ENCODE measurements at places on chromosomes 4 and X.

- DNase-seq = no peak
These were observed 93.3 kb downstream of the CPZ start for GRCh38 chr4:8685831-8686230.

DNA sequence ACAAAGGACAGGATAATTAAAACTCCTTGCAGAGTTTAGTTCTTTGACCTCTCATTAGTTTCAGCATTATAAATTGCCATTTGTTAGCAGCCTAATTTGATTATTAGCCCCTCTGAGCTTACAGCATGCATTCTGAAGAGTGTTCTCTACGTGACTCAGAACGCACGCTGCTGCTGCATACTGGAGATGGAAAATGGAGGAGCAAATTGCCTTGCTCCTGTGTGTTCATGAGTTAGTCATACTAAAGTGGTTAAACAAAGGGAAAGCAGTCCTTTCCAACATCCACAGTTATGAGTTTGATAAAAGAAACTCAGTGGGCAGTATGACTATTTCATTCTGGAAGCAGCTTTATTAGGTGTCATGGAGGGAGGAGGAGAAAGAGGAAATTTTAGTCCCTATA is 922.5 kb downstream of the RPA4 start:
- no peak for DNase-seq

GRCh38 chr4:24742773-24743172 is 52.6 kb upstream of the SOD3 start:
- no peak for DNase-seq

DNA sequence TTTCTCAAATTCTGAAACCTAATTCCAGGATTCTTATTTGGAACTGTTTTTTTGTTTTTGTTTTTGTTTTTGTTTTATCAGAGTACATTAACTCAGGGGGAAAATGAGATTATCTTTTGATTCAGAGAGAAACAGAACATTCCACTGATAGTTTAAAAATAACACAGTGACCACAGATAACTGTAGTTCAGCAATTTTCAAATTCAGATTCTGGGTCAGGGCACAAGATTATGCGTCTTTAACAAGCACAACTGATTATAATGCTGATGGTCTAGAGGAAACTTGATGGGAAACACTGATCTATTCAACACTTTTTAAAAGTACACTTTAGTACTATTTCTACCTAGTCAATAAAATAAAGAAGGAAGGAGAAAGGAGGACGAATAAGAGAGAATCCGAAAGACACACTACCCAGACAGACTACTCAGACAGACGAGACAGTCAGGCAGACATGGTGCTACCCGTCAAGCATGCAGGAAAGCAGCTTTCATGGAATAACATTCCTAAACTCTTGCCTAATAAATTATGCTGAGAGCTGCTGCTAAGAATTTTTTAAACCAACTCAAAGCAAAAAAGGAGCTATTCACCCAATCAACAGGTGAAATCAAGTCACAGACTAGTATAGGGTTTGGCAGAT is 59.0 kb downstream of the APBB2 start:
- DNase-seq = no peak

- no peak for DNase-seq
These were observed 76.7 kb upstream of the IGSF1 start for GRCh38 chrX:131365766-131366165.

GRCh38 chr4:81346719-81347118 is 125.0 kb downstream of the RASGEF1B start:
- DNase-seq = no peak

DNA sequence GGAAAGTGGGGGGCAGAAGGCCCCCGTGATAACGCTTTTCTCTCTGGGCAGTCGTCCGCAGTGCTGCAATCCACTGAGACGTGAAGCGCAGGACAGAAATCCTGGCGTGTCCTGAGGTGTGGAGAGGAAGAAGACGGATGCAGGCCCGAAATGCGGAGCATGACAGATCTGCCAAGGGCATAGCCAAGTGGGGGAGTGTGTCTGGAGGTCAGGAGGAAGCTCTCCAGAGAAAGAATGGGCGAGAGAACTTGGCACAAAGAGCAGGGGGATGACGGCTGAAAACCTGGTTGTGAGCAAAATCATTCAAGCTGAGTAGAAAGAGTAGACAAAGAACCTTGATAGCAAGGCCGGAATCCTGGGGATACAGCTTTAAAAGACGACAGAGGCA is 23.7 kb upstream of the HELT start:
- DNase-seq = no peak

DNA sequence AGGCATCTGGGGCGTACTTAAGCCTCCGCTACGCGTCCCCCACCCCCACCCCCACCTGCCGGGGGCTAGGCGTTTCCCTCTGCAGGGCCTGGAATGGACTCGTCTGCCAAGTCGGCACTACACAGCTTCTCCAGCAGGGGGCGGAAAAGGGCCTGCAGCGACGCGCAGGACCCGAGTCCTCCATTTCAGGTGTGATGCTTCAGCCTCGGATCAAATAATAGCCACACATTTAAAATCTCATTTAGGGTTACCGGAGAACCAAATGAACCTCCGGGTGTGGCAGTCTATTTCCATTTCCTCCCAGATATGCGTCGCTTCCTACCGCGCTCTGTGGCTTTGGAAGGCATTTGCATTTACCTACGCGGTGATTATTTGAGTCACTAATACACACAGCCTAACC is 2.9 kb downstream of the PAK3 start:
- DNase-seq = no peak

GRCh38 chr4:5757536-5757935 is 46.5 kb downstream of the EVC start:
- no peak for DNase-seq

- no peak for DNase-seq
These were observed 440.1 kb downstream of the AFF2 start for GRCh38 chrX:148940411-148940996.

- no peak for DNase-seq
These were observed 197.8 kb downstream of the FRAS1 start for GRCh38 chr4:78254893-78255292.

- no peak for DNase-seq
These were observed 8.0 kb downstream of the OFD1 start for GRCh38 chrX:13742397-13743176.

GRCh38 chr4:126241634-126242033 is 926.9 kb downstream of the FAT4 start:
- no peak for DNase-seq

DNA sequence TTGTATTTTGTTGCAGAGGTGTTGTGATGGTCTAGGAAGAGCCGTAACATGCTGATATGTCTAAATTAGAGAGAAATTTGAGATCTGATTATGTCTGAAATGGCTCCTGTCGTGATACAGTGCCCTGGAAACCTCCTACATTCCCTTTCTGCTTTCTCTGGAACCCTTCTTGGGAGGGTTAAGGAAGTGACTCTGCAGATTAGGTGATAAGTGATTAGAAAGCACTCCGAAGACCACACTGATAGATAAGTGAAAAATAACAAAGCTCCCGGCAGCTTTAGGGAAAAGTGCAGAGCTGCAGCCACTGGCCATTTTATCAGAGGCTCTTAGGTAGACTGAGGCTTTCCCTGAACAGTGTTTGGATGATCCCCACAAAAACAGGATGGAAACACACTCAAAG is 110.6 kb downstream of the MGST2 start:
- no peak for DNase-seq
